ENCODE measurements at places on chromosomes 7 and 10.

- DNase-seq, result no peak
Observed at GRCh38 chr7:133669061-133669455, 416.2 kb downstream of the EXOC4 start.

GRCh38 chr10:62460393-62460792, 86.2 kb downstream of the ZNF365 start:
- DNase-seq, result no peak

DNA sequence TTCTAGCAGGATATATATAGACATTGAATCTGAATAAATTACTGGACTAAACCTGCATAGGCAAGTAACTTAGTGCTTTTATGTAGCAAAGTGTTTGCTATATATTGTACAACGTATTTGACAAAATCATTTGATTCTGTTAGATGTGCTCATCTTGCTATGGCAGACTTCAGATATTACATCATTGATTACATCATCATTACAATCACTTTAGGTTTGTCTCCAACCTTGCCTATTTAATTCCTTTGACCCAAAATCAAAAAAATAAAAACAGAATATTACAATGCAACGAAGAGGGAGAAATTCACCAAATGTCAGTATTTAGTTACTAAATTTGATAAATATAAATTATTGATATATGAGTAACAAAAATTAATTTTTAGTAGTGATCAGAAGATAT, 155.7 kb upstream of the STEAP1 start:
- DNase-seq, result no peak

DNA sequence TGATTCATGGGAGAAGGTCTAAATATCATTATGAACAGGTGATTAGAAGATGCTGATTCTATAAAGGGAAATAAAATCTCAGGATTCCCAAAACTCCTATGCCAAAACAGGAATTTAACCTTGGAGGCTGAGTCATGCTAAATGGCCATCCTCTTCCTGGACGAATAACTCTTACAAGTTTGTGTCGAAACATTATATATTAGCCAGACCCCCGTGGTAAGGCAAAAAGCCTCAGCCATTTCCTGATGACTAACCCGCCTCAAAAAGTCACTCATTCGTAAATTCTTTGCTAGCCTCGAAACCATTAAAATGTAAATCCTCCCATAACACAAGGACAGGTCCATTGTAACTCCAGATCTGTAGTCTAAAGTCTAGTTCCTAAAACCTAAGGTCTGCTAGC, 32.0 kb downstream of the CUL2 start:
- no peak for DNase-seq

DNA sequence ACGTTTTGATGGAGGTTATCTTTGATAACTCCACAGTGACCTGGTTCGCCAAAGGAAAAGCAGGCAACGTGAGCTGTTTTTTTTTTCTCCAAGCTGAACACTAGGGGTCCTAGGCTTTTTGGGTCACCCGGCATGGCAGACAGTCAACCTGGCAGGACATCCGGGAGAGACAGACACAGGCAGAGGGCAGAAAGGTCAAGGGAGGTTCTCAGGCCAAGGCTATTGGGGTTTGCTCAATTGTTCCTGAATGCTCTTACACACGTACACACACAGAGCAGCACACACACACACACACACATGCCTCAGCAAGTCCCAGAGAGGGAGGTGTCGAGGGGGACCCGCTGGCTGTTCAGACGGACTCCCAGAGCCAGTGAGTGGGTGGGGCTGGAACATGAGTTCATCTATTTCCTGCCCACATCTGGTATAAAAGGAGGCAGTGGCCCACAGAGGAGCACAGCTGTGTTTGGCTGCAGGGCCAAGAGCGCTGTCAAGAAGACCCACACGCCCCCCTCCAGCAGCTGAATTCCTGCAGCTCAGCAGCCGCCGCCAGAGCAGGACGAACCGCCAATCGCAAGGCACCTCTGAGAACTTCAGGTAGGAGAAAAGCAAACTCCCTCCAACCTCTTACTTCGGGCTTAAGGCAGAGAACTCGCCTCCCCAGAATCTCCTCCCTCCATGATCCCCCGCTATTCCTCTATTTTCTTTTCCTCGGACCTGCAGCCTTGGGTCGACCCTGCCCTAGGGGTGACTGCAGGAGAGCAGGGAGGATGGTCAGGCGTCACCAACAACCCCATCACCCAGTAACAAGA, at the start of gene SERPINE1:
Gene SERPINE1, plus strand, starts transcription at position 454 of the 809 bp plus-strand sequence. CDS start 1,290 bp downstream, outside the sequence.
- DNase-seq, result peak; percentile 52

- no peak for DNase-seq
Observed at GRCh38 chr10:47079204-47079580, 168.0 kb downstream of the PTPN20 start.

- DNase-seq, result no peak
Observed at GRCh38 chr7:121873289-121874194, 581 bp downstream of the PTPRZ1 start.

DNA sequence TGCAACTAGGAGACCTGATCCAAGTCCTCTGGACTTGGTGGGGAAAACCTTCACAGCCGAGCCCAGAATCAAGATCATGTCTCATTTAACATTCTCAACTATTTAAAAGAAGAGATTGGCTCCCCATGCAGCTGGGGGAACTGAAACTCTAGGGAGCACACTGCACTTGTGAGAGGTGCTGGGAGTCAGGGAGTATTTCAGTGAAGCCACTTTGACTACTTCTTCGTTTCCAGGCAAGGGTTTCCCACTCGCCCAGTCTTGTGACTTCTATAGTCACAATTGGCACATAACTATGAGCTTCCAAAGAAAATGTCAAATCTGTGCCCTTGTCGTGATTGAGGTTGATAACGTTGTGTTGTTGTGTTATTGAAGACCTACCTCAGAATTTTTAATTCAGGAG, 62.9 kb downstream of the AKR1B1 start:
- DNase-seq, result no peak

- DNase-seq, result no peak
Observed at GRCh38 chr7:33212144-33212543, 82.8 kb downstream of the BBS9 start.

- DNase-seq, result no peak
Observed at GRCh38 chr7:33716581-33717477, 188.5 kb upstream of the BMPER start.

DNA sequence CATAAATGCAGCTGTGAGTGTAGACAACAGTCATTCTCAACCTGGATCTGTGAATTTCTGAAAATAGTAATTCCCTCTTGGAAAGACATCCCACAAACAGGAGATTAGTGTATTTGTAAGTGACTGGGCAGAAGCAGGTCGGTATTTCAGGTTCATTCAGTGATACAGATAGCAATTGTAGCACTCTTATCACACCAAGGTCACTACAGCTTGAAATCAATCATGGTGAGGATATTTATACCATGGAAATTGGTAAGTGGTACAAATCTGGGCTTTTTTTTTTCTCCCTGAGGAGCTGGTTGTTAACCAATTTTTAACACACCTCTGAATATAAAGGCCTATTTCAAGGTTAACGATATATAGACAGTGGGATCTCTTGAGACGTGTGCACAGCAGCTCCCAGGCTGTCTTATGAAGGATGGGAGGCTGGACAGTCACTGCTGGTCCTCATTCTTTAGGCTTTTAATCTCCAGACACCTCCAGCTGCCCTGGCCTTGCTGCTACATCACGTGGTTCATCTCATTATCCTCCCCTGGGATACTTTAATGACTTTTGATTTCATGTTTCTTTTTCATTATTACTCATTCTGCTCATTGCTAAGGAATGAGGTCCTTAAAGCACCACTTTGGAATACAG, 87.1 kb downstream of the ITGA8 start:
- no peak for DNase-seq

GRCh38 chr10:118817328-118818068, 62.7 kb upstream of the CACUL1 start:
- no peak for DNase-seq

DNA sequence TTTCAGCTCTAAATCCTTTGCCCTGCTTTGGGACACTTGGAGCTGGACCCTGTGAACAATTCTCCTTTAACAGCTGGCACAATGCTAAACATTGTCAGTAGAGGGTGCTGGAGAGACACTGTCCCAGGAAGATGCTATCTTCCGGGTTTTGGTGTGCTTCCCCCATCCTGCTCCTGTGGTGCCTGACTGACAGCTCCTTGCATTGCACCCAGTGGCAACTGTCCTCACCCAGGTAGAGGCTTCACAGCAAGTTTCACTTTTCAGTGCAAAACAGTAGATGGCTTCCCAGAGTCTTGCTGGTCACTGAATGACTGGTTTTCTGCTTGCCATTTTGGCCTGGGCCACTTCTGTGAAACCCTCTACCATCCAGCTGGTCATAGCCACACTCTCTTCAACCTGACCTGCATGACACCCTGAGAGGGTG, 77.3 kb downstream of the CDC14C start:
- DNase-seq, result no peak

- DNase-seq, result no peak
Observed at GRCh38 chr7:55206235-55207029, 158.7 kb upstream of the LANCL2 start.

DNA sequence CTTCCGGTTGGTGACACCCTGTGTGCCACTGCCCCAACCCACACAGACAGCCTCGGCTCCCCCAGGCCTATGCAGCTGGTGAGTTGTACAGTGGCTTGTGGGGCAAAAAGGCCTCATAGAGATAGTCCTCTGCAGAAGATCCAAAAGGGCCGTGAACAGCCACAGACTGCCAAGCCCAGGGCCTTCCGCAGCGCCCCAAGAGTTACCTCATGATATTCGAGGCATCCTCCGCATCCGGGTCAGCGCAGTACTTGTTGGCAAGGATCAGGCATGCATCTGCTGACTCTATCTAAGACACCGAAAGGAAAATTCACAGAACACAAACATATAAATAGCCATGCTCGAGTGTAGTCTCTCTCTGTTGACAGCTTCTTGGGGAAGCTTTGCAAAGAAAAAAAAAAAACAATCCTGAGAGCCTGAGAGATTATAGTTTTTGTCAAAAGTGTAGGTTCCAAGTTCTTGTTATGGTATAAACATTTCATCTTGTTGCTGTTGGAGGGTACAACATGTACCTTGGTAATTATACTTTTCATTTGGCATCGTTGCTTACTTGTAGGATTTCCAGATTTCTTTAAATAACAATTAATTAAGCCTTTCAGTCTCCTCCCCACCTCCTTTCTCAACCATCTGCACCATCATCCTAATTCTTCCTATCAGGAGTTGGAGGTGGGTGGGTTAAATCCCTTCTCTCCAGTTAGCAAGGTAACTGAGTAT, 553.0 kb downstream of the KCNMA1 start:
- DNase-seq, result no peak

- DNase-seq, result no peak
Observed at GRCh38 chr10:8435186-8436055, 380.9 kb downstream of the GATA3 start.

DNA sequence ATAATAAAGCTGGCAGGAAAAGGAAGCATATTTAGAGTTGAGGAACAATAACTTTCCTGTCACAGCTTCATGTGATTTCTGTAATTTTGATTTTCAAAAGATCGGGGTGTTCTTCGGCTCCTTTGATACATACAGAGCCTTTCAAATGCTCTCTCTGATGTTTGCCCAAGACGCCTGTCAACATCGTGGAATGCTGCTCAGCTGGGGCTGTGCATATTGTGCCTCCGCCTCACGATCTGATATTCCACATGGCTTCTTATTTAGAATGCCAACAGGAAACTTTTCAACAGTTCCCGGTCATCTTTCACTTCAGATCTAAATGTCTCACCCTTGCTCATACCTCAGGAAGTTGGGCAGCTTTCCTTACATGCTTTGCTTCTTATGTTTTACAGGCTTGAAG, 7.3 kb downstream of the NPY start:
- no peak for DNase-seq

- DNase-seq, result no peak
Observed at GRCh38 chr7:69373171-69374043, 224.9 kb upstream of the AUTS2 start.

DNA sequence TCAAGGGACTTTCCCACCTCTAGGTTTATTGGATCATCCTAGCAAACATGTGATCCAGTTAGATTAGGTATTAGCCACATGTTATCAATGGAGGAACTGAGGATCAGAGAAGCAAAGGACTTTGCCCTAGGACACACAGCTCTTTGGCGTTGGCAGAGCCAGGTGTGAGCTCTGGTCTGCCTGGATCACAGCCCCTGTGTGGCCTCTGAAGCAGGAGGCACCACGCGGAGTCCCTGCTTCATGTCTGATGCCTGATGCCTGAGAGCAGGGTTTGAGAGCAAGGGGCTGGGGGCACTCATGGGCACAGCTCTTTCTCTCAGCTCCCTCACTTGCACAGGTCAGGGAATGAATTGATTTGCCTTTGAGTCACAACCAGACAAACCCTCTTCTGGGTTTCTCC, 64.7 kb upstream of the CTBP2 start:
- no peak for DNase-seq

DNA sequence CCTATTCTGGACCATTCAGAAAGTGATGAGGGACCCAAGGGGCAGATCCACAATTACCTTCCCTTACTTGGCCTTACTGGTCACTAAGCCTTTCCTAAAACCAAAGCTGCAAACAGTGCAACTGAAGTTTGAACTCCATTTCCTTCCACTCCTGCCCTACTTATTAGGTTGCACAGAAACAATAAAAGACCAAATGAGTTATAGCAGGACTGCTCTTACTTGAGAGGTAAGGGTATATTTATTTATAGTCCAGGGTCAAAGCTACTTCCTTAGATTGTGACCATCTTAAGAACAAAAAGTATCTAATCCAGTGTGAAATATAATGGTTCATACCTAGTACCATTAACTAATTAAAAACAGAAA, 27.0 kb downstream of the CDK6 start:
- no peak for DNase-seq

DNA sequence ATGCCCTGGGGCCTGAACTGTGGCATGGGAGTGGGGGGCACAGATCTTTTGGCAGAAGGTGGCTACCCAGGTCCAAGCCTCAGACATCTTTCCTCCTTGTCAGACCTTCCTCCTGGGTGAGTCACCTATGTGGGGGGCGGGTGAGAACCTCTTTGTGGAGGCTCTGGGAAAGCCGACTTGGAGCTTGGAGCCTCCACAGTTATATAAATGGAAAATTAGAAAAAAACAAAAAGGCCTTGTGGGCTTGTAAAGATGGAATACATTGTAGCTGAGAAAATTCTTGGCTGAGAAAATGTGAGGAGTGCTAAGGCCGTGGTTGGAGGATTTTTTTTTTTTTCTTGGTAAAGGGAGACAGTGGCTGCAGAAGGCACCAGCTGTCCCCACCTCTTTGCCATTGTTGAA, 292.5 kb downstream of the CCDC3 start:
- no peak for DNase-seq

DNA sequence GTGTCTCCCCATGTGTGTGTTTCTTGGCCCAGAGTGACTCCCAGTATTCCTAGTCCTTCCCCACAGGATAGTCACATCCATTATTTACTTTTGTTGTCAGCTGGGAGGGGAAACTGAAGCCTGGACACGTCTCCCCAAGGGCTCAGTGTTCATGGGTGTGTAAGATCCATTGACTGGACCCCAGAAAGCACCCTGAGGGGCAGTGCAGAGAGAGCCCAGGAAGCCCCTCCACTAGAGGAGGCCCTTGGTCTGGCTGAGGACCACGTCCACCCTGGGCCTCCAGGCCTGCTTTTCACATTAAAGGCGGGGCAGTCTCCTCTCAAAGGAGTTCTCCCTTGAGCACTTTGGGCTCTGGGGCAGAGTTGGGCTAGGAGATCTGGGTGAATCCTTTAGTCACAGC, 21.3 kb downstream of the ZNF783 start:
- no peak for DNase-seq

GRCh38 chr7:36777855-36778254, 53.6 kb upstream of the AOAH start:
- no peak for DNase-seq

GRCh38 chr10:81876253-81877077, 1.5 kb downstream of the NRG3 start:
- DNase-seq, result no peak

GRCh38 chr10:130553826-130554225, 417.6 kb downstream of the GLRX3 start:
- no peak for DNase-seq

GRCh38 chr10:123149568-123150270, 1.8 kb downstream of the HMX2 start:
- no peak for DNase-seq

- DNase-seq, result no peak
Observed at GRCh38 chr7:85041605-85042216, 145.1 kb downstream of the SEMA3D start.
